Prostate gland (tissue), 2 donors: ENCODE measurements at places on chromosomes 6 and 20. TPM values are rescaled to one million over a fixed set of nuclear protein-coding genes. Genes with fewer than 3 reads are reported as not detected.
A peak's percentile ranks its signal among the peaks of the same experiment; 100 is the strongest.

Gene CSTF1
- 40.2 TPM for total RNA-seq

Gene ZNF391
- 5.6 TPM for total RNA-seq

Gene PAK1IP1
- total RNA-seq, result 36.7 TPM

Gene DNMT3B
- total RNA-seq, result 0.41 TPM

Gene WFDC5
- total RNA-seq, result 1.0 TPM

Gene PREX1
- total RNA-seq, result 37.9 TPM

Gene KIAA0408
- 6.3 TPM for total RNA-seq

GRCh38 chr6:63714091-63714490 lies 78.5 kb downstream of the PHF3 start:
- no peaks in the 10 kb centered on the region for H3K4me1 ChIP-seq
- H3K27me3 ChIP-seq, result no peaks in the 10 kb centered on the region
- no peak overlapping the region for H3K4me3 ChIP-seq
- no peak for DNase-seq
- no peak overlapping the region for H3K27ac ChIP-seq

- no peak for DNase-seq
- no peak overlapping the region for H3K4me3 ChIP-seq
- no peaks in the 10 kb centered on the region for H3K27me3 ChIP-seq
- H3K27ac ChIP-seq, result no peak overlapping the region
Observed at GRCh38 chr6:167034056-167034455, 34.9 kb downstream of the CEP43 start.

- no peaks in the 10 kb centered on the region for H3K36me3 ChIP-seq
- no peaks in the 10 kb centered on the region for H3K4me1 ChIP-seq
- H3K27ac ChIP-seq, result no peak overlapping the region
- no peaks in the 10 kb centered on the region for H3K27me3 ChIP-seq
- DNase-seq, result no peak
Observed at GRCh38 chr6:73870907-73871306, 174.9 kb downstream of the CD109 start.

GRCh38 chr6:140566781-140567277 lies 1192.4 kb upstream of the CITED2 start:
- no peak for DNase-seq
- no peak overlapping the region for H3K27ac ChIP-seq
- no peak overlapping the region for H3K4me3 ChIP-seq
- no peaks in the 10 kb centered on the region for H3K4me1 ChIP-seq
- H3K36me3 ChIP-seq, result no peaks in the 10 kb centered on the region

DNA sequence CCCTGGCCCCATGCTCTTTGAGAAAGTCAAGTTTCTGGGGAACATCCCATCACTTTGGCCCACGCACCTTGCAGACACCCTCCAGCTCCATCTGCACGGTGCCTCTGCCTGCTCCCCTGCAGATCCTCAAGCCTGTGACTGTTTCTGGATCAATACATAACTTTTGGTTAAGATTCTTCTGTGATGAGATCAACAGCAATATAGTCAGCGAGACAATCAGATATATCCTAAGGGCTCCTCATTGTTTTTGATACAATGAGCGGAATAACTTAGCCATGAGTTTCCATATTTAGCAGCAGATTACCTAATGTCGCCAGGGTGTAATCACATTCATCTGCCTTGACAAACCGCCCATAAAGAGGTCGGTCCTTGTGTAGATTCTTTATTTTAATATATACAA lies 109.3 kb upstream of the MTHFD1L start:
- DNase-seq, result no peak
- H3K4me1 ChIP-seq, result no peaks in the 10 kb centered on the region
- no peaks in the 10 kb centered on the region for H3K36me3 ChIP-seq
- H3K27ac ChIP-seq, result no peak overlapping the region

DNA sequence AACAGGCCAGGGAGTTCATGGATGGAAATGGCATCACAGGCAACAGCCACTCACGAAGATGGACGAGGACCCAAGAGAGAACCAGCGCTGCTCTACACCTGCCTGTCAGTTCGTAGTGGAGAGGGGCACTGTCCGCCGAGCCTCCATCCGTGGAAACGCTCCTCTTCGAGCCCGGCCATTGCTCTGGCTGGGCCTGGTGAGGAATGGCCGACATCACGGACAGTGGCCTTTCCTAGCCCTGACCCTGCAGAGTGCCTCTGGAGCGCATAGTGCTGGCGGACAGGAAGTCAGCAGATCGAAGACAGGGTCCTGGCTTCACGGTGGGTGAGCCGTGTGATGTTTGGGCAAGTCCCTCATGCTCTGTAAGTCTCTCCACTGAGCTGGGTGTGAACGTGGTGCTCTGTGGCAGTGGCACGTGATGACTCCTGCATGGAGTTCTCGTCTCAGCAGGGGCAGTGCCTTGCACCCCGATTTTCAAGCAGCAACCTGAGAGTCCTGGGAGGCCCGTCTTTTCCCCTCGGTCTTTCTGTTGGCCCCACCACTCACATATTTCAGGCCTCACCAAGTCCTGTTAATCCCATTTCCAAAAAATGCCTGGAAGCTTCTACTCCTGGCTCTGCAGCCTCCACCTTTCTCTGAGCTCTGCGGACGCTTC lies 214.4 kb downstream of the ERMARD start:
- DNase-seq, result no peak
- no peaks in the 10 kb centered on the region for H3K36me3 ChIP-seq
- H3K4me1 ChIP-seq, result no peaks in the 10 kb centered on the region

DNA sequence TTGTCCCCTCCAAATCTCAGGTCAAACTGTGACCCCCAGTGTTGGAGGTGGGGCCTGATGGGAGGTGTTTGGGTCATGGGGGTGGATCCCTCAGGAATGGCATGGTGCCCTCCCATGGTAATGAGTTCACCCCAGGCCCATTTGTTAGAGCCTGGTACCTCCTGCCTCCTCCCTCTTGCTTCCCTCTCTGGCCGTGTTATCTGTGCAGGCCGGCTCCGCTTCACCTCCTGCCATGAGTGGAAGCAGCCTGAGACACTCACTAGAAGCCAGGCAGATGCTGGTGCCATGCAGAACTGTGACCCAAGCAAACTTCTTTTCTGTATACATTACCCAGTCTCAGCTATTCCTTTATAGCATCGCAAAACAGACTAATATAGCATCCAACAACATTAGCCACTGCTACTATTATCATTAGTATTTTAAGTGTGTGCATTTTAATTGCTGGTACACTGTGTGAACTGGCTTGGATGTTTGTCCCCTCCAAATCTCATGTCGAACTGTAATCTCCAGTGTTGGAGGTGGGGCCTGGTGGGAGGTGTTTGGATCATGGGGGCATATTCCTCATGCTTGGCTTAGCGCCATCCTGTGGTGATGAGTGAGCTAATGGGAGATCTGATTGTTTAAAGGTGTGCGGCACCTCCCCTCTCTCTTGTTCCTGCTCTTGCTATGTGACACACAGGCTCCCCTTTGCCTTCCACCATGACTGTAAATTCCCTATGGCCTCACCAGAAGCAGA lies 12.2 kb upstream of the OSER1 start:
- no peak overlapping the region for H3K27ac ChIP-seq
- no peaks in the 10 kb centered on the region for H3K36me3 ChIP-seq
- no peaks in the 10 kb centered on the region for H3K27me3 ChIP-seq
- no peak overlapping the region for H3K4me3 ChIP-seq

DNA sequence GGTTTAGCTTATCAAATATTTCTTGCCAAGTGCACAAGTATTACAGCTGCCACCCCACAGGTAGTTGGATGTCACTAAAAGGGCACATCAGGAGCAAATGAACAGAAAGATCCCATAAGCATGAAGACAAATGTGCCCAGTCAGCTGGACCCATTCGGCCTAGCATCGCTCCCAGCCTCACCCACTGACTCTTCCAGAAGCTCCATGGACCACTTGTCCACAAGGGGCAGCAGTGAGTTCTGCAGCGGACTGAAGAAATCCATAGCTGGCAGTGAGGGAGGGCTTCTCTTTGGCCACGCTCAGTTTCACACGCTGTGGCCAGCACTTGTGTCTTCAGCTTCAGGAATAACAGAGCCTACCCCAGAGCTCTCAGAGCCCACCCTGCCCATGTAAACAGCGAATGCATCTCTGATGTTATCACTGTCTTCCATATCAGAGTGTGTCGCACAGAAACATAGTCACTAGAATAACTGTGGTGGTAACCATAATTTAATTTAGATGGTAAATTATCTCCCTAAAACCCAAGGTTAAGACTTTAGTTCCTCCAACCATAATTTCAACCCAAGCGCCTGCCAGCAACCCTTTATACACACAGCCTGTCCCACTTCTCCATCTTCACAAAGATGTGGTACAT lies 15.8 kb downstream of the CGA start:
- H3K27ac ChIP-seq, result no peak overlapping the region
- no peak overlapping the region for H3K4me3 ChIP-seq
- no peaks in the 10 kb centered on the region for H3K4me1 ChIP-seq
- H3K36me3 ChIP-seq, result no peaks in the 10 kb centered on the region
- no peaks in the 10 kb centered on the region for H3K27me3 ChIP-seq

DNA sequence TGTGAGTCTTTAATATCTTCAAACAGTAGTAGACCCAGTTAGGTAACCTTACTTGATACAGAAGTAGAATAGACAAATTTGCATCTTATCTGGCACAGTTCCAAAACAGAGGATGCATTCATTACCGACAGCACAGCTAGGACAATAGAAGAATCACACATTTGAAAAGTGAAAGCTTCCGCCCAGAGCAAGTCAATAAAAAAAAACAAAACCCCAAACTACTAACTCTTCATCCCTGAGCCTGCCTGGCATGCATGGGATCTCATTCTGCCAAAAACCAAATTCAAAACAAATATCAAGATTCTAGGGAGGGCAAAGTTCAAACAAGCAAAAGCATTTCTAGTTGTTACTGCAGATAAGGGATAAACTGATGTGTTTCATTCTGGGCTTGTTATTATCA lies 235.4 kb downstream of the BTBD9 start:
- H3K36me3 ChIP-seq, result no peaks in the 10 kb centered on the region
- DNase-seq, result no peak

DNA sequence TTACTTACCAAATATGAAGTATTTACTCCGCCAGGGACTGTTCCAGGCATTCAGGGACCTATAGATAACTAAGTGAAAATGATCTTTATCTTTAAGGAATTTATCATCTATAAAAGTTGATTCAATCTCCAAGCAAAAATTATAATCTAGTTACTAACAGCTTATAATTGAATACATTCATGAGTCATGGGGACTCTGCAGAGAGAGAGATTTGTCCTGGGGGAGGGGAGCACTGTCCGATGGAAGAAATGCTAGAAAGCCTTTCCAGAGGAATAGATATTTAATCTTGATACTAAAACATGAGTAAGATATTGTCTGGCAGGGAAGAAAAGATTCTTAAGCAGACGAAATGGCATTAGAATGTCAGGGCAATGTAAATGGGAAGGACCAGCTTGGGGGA lies 139.3 kb downstream of the CD164 start:
- no peak overlapping the region for H3K27ac ChIP-seq
- H3K4me3 ChIP-seq, result no peak overlapping the region

DNA sequence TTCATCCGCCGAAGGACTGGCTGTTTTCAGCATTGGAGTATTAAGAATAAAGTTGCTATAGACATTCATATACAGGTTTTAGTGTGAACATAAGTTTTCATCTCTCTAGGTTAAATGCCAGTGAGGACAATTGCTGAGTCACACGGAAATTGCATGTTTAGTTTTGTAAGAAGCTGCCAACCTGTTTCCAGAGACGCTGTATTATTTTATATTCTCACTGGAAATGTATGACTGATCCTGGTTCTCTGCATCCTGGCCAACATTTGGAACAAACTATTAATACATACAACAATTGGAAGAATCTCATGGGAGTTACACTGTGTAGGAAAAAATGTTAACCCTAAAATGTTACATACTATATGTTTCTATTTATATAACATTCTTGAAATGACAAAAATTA lies 16.7 kb upstream of the TGM6 start:
- no peak overlapping the region for H3K4me3 ChIP-seq
- no peak overlapping the region for H3K27ac ChIP-seq
- H3K27me3 ChIP-seq, result no peaks in the 10 kb centered on the region
- DNase-seq, result no peak

DNA sequence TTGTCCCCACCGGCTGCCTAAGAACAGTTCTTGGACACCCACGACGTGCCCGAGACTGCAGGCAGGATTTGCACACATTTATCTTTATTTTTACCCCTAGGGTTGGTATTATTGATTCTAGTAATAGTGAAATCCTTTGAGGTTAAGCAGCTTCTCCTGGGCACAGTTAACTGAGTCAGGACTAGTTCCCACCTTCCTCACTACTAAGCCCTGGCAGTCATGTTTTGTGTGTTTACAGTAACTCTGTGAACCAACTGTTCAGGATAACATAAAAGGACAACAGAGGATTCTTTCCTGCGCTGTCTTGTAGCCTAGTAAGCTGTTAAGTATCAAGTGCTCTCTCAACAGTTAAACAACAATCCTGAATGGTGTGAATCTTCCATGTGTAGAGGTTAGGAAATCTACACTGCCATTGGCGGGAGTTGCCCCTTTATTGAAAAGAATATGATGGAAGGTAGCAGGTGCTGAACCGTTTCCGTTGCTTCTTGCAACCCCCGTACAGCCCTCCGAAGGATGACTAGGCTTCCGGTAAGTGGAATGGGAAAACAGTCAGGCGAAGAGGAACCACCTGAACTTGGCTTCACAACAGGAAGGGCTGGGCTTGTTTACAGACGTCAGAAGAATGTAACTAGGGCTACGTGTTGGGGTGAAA lies 979 bp upstream of the SOD2 start:
- H3K36me3 ChIP-seq, result no peaks in the 10 kb centered on the region
- H3K4me3 ChIP-seq, result peak overlapping the region; percentile 77
- H3K27me3 ChIP-seq, result no peaks in the 10 kb centered on the region
- peaks cover 14% of the 10 kb centered on the region for H3K4me1 ChIP-seq

DNA sequence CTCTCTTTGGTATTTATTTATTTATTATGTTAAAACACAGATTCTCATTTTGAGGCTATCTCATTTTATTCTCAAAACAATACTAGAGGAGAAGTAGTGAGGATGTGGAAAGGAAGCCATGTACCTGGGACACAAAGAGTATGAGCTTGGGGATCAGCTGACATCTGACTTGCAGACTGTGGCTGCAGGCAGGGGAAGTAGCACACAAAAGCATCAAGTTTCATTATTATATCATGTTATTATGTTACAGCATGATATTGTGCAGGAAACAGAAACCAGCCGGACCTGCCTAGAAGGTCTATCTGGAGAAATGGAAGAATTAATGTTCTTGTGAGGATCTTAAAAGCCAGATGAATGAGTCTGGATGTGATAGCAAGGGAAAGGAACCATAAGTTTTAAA lies 248.2 kb downstream of the KHDC1L start:
- H3K4me3 ChIP-seq, result no peak overlapping the region
- H3K4me1 ChIP-seq, result no peaks in the 10 kb centered on the region
- no peaks in the 10 kb centered on the region for H3K27me3 ChIP-seq
- H3K36me3 ChIP-seq, result no peaks in the 10 kb centered on the region

DNA sequence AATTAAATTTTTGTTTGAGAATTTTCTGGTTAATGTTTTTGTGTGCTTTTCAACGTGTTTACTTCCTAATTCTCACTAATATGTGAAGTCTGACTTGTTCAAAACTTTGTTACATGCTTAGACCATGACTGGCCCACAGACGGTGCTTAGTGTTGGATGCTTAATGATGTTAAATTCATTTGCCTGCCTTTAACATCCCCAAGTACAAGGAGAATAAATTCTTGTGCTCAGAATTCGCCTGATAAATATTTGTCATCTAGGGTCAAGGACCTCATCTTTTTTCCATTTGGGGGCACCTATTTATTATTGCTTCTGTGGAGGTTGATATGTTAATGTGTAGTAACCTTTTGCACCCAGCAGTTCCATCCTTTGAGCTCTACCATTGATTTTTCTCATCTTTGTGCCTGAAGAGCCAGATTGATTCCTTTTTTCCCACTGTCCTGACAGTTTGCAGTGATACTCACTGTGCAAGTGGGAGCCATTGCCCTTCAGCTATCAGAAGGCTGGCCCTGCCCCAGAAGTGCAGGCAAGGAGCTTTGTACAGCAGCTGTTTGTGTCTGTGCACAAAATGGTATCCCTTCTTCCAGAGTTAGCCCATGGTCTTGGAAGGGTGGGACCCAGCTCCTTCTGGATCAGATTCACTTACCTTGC lies 170.8 kb downstream of the PDE7B start:
- H3K27ac ChIP-seq, result no peak overlapping the region
- H3K36me3 ChIP-seq, result no peaks in the 10 kb centered on the region
- no peak for DNase-seq
- H3K4me1 ChIP-seq, result no peaks in the 10 kb centered on the region
